Ureter (tissue), 1 donor: ENCODE measurements at places on chromosomes 7 and 10. TPM values are rescaled to one million over a fixed set of nuclear protein-coding genes. Genes with fewer than 3 reads are reported as not detected.

DNA sequence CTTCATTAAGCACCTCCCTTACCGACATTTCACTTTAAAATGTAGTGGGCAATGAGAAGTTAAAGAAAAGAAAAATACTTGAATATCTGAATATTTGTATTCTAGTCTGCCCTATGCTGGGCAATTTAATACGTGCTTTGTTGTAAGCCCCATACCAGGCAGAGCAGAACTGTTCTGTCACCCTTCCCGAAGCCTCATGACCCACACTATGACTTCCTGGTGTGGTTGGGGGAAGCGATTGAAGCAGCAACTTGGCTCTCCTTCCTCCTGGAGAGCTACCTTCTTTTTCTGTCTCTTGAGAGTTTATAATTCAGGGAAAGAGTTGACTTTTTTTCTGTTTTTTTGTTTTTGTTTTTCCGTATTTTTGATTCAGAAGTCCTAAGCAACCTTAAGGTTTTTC is 243.7 kb downstream of the INHBA start:
- DNase-seq: no peak

DNA sequence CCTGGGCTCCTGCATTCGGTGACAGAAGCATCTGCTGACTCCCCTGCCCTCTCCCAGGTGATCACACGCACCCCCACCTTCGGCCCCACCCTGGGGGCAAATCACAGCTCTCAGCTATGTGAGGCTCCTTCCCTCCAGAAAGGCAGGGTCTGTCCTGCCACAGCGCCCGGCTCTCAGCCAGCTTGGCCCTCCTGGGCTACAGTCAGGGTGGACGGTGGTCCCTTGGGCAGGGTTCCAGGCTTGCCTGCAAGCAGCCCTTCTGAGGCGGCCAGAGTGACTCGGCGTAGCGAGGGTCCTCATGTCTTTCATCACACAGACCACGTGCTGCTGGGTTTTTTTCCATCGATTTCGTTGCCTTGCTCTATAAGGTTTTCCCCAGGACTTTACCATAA is 53.6 kb upstream of the EBF3 start:
- DNase-seq: no peak

DNA sequence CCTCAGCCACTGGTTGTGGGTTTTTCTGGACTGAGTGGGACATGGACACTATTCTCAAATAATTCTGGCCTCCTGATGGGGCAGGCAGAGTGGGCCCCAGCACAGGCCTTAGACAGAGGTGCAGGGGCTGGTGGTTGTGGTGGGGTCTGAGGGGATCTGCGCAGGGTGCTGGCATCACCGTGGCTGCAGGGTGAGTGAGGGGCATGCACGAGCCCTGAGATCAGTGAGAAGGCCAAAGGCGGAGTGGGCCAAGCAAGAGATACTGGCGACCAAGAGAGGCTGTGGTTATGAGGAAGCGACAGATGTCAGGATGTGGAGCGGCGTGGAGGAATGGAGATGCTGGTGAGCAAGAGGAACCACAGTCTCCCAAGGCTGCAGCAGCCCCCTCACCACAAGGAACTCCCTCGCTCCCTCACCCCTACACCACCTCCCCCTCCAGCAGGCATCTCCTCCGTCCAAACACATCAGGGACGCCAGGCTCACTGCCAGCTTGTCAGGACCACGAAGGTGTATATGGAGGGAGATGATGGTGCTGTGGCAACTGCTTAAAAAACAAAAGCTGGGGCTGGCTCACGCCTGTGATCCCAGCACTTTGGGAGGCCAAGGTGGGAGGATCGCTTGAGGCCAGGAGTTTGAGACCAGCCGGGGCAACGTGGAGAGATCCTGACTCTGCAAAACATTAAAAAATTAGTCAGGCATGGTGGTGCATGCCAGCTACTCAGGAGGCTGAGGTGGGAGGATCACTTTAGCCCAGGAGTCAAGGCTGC is 9.6 kb downstream of the PRF1 start:
- no peak for DNase-seq

DNA sequence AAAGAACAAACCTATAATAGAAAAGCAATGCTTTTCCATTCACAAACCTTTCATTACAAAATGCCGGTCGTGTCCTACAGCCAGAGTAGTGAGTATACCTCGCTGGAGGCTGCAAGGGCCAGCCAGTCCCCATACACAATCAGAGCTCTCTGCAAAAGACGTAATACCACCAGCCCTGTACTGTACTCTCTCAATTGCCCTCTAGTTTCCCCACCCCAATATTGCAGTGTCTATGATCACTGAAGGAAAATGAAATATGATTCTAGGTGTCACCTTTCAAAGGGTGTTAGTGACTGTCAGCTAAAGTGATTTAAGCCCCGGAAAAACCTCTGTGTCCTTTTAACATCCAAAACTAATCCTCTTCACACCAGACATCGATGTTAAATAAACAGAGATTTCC is 24.8 kb downstream of the PLXNA4 start:
- DNase-seq: no peak

DNA sequence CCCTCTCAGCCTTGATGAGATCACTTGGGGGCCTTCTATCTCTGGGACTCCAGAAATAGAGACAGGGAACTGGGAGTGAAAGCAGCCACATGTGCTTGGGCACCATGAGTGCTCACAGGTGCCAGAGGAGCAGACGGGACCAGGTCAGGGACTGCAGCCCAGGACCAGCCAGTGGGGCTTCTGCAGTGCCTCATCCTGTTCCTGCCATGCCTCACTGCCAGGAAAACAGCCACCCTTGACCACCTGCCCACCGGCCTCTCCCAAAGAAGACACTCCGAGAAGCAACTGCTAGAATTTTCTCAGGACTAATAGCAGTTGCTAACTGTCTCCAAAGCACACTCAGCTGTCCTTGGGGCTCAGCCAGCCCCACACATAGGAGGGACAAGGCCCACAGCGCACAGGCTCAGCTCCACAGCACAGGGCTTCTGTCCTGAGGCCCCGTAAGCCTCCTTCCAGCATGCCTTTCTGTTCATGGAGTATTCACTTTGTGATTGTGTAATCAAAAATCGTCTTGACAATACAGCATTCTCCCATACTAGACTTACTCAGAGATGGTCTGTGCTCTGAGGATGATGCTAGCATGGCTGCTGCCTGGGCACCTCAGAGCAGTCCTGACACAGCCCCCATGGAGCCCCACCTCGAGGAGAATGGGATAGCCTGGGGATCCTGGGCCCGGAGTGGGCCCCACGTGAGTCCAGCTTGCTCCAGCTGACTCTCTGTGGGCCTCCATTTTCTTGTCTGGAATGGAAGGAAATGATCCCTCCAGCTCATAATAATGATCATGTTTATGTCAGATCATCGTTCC is 115.7 kb upstream of the RET start:
- DNase-seq: peak; percentile 37

DNA sequence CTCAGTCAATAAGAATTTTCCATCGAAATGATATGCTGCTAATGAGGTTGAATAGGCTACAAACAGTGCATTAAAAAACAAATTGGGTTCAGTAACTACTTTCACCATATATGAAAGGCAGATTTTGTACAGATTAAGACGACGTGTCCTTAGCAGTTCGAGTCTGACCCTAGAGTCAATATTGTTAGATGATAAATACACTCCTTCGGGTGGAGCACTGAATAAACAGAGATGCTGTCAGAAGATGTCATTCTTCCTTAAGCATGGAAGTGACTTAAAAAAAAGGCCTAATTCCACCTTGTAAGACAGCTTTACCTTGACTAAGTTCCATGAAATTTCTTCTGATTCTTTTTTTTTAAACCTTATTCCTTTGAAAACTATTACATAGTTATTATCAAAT is 5.8 kb upstream of the AGR2 start:
- no peak for DNase-seq

GRCh38 chr10:681670-682318 is 7.7 kb downstream of the DIP2C start:
- DNase-seq: no peak

GPC2 gene
- 5.1 TPM for total RNA-seq

GRCh38 chr7:28165961-28166955 is 14.3 kb downstream of the JAZF1 start:
- no peak for DNase-seq

DNA sequence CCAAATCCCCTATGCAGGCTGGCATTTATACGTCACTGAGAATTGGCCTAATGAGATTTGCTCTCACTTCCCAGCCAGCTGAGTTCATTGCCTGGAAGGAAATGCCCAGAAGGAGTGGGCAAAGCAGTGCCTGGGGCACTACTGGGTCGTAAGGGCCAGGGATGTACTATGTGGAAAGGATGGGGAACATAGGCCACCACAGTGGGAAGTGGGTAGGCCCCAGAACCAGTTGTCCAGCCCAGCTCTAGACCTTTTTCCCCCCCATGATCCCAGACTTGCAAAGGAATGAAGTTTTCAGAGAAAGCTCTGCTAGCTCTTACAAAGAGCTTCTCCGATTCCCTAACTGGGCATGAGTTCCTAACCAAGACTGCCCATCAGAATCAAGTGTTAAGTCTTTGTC is 13.9 kb downstream of the TRPV5 start:
- DNase-seq: peak; percentile 13

DNA sequence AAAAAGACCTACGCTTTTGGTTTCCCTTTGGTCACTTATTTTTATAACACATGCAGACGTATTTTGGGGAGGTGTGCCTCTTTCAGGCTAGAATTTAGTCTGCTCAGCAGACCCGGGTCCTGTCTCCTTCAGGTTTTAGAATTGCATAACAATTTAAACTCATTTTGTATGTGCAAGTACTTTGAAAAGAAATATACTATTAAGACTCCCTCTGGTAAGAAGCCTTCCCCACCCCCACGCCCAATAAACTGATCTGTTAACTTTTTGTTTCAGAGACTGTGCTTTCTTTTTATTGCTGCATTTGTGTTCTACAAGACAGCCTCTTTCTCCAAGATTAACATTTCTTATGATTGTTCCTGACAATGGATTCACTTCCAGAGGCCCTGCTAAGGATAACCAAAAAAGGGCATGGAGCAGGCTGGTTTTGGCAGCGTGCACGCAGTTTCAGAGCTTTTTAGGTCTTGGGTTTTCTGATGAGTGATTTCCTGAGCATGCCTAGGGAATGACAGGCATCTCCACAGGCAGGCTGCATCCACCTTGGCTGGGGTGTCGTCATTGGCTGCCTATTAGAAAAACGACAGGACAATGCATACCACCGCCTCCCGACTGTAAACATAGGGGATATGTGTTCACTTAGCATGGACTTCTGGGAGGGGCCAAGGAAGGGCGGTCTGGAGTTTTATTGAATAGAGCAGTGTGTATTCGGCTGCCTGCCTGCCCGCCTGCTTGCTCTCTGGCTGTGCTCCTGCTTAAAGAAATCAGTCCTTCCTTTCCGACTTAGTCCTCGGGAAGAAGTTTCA is at the start of gene CALD1:
Gene CALD1, plus strand, starts transcription at position 694 of the 800 bp plus-strand sequence. CDS start 88,100 bp downstream, outside the sequence.
- DNase-seq: peak; percentile 77

DNA sequence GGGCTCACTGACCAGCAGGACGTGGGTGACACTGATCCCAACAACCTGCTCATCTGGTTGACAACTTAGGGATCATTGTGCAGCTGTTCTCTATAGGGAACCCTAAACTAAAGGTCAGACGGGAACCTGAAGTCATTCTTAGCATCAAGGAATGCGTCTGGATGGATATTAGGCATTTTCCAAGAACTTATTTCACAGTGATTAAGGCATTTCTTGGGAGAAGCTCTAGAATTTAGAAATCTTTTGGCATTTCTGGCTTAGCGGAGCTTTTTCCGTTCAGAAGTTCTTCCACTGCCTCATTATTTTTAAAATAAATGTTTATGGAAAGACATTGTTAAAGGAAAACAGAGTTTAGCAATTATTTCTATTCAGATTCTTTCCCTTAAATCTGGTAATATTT is 303.3 kb upstream of the IGFBP3 start:
- DNase-seq: no peak

DNA sequence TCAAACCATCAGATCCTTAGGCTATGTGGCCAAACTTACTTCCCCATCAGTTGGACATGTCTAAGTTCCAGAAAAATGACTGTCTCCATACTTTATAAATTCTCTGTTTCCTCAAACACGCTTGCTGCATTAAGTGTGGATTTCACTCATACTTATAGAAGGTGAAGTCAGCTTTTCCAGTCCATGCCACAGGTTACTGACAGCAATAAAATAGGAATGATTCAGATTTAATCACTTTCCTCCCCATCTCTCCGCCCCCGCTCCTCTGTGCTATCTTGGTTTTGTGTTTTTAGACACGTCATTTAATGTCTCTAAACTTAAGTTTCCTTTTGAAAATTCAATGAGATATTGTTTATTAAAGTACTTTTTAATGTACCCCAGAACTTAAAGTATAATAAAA is 1098.0 kb upstream of the C7orf33 start:
- DNase-seq: no peak

RBP3 gene
- total RNA-seq: not detected

DNA sequence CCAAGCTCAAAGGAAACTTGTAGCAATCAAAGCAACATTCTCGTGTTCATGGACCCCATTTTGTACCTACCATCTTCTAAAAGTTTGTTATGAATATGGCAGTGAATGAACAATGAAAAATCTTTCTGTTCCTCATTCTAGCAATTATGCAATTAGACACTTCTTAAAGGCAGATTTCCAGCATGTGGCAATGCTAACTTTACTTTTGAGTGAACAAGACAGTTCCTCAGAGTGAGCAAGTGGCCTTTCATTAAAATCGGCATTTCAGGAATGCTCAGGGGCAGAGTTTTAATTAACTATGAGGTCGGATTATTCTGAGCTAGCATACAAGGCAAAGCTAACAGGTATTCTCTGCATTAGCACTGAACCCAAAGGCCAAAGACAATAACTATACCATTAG is 48.4 kb upstream of the NFE2L3 start:
- no peak for DNase-seq

IL2RA gene
- 2.2 TPM for total RNA-seq

DNA sequence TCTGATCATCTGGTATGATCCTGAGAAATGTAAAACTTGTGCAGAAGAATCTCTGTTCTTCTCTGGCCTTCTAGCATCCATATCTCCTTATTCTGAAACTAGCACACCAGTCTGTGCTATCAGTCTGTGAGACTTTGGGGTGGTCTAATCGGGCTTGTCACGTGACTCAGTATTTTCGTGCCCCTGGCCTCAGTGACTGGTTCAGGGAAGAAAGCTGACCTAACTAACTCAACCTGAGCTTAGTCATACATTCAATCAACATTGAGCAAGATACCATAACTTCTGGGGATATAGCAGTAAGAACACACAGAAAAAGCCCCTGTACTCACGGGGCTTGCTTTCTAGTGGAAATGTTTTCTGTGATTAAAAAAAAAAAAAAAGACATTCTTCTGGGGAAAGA is 109.3 kb downstream of the DKK1 start:
- DNase-seq: no peak

GRCh38 chr7:23532490-23533237 is 883 bp upstream of the TRA2A start:
- DNase-seq: no peak
